ENCODE measurements at places on chromosomes 5 and 9. TPM values are rescaled to one million over a fixed set of nuclear protein-coding genes. Genes with fewer than 3 reads are reported as not detected.

The ITGA2 gene
- 1.4 TPM for total RNA-seq

The NKD2 gene
- total RNA-seq: not detected

The SLC4A9 gene
- not detected for total RNA-seq

The ZNF354C gene
- total RNA-seq: 11.2 TPM

The MLANA gene
- not detected for total RNA-seq

The SLC34A1 gene
- total RNA-seq: not detected

The SEMA5A gene
- total RNA-seq: 3.5 TPM
